ENCODE measurements at places on chromosomes 1 and 21.

DNA sequence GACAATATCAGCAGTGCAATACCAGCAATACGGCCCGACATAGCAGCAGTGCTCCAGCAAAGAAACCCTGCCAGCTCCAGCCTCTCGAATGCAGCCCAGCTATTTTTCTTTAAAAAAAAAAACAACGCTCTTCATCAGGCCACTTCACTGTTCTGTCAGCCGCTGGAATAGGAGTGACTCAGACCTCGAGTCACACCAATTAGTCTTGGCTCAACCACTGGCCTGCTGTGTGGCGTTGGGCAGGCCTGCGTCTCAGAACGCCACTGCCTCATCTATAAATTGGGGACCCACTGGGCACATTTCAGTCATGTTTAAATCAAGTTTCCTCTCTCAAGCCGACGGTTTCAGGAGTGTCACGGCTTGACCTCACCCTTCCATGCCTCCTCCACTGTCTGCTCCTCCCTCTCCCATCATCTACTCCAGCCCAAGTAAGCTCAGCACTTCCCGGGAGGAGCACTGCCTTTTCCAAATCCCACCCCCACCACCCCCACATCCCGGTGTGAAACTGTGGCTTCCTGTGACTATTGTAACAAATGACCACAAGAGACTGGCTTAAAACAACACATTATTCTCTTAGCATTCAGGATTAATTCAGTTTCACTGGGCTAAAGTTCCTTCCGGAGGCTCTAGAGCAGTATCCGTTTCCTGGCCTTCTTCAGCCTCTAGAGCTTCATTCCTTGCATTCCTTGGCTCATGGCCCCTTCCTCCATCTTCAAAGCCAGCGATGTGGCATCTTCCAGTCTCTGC, 71.9 kb upstream of the EFHD2 start:
- no peak for DNase-seq

- DNase-seq: no peak
Observed at GRCh38 chr1:216779686-216780085, 56.5 kb upstream of the ESRRG start.

GRCh38 chr1:31700468-31701090, 3.2 kb downstream of the COL16A1 start:
- DNase-seq: no peak

DNA sequence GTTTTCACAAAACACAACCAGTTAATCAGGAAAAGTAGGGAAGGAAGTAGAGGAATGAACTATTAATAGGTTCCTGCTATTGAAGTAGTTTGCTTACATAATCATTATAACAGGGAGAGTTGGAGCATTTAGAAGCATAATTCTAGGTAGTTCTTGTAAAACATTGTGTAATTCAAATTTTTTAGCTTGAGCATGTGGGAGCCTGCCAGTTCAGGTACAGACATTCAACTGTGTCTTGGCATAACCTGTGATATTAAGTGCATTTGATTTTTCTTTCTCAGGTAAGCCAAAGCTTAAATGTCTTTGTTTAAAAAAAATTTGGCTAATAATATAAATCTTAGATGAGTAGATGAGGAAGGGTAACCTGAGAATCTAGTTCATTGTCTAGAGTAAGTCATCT, 3.4 kb downstream of the YTHDF2 start:
- no peak for DNase-seq

GRCh38 chr21:46079352-46080170, 18.4 kb upstream of the COL6A2 start:
- peak; percentile 16 for DNase-seq

All from activated naive CD4-positive, alpha-beta T cell treated with anti-CD3 and anti-CD28 coated beads, Interleukin-2, amount 10 ng/mL, durations not matched to agents 7 days and 5 days (primary cell).